SJSA1 (cell line): ENCODE measurements at places on chromosomes 13 and 19. TPM values are rescaled to one million over a fixed set of nuclear protein-coding genes. Genes with fewer than 3 reads are reported as not detected.

DNA sequence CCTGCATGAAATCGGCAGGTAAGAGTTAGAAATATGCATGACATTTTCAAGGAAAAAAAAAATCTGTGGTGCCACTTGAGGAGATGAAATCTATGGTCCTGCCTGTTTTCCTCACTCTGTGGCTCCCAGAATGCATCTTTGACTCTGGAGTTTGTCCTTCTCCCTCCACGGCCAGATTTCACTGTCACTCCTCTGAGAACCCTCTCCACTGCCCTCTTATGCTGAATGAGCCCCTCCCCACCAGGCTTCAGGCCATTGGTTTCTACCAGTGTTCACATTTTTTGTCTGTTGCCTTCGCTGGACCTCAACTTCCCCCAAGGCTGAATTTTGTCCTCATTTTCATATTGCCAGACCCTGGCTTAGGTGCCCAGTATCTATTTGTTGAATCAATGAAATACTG is 235.0 kb downstream of the ZIC5 start:
- no peak for DNase-seq

DNA sequence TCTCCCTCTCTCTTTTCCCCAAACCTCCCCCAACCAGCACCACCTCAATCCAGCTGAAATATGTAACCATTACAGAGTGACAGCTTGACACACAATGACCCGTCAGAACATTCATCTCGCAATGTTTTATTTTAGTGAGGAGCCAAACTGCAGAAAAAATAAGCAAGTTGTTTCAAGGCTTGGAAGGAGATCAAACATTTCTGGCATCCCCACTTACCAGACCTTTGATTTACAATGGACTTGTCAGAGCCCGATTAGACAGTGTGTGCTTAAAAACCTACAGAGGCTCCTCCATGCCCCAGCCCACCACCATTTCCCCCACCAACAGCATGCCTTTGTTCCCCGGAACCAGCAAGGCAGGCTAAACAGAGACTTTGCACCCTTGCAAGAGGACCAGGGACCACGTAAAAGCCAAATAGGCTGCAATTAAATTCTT is 382.8 kb upstream of the ZNF507 start:
- DNase-seq, result peak; percentile 57

- DNase-seq, result no peak
Measured at GRCh38 chr19:9009935-9010651, at the start of gene MUC16. TSS of gene MUC16 (minus strand) at chr19:9010409.

- no peak for DNase-seq
Measured at GRCh38 chr13:74966814-74967424, 515.0 kb downstream of the TBC1D4 start.

DNA sequence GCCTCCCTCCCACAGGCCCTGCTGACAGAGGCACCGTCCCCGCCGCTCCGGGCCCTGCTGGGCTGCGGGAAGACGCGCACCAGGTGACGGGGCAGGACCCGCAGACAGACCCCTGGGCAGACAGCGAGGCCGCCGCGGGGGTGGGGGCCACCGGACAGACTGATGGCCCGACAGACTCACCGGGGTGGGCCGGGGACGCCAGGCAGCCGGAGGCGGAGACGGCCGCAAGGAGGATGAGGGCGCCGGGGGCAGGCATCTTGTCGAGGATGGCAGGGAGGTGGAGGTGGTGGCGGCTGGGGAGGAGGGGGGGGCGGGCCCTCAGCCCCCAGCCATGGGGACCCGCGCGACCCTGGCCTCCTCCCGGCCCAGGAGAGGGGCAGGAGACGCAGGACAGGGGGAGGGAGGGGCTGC is 309 bp downstream of the LMTK3 start:
- no peak for DNase-seq

GRCh38 chr13:74367193-74367592 is 233.0 kb upstream of the KLF12 start:
- DNase-seq, result no peak

DNA sequence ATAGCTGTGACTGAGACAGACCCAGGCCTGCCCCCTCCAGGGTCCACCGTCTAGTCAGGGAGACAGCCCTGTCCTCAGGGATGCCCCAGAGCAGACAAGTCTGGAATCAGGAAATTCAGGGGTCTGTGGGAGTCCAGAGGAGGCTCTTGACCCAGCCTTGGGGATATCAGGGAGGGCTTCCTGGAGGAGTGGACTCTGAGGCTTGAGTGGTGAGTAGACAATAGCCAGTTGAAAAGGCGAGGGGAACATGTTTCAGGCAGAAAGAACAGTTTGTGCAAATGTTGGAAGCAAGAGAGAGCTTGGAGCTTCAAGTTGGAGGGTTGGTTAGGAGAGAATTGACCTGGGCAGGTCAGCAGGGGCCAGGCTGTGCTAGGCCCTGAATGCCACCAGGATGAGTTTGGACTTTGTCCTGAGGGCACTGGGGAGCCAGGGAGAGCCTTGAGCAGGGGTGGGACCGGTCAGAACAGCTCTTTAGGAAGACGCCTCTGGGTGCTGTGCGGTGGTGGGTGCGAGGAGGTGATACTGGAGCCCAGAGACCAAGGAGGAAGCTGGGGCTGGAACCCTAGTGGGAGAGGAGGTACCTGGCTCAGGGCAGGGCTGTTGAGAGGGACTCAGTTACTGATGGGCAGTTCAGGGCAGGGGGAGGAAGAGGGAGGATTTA is 2.7 kb downstream of the CCDC9 start:
- no peak for DNase-seq

- DNase-seq, result no peak
Measured at GRCh38 chr13:36674337-36675212, 755 bp downstream of the SERTM1 start.

GRCh38 chr13:50152224-50152623 is 137.0 kb downstream of the KCNRG start:
- DNase-seq, result no peak

DNA sequence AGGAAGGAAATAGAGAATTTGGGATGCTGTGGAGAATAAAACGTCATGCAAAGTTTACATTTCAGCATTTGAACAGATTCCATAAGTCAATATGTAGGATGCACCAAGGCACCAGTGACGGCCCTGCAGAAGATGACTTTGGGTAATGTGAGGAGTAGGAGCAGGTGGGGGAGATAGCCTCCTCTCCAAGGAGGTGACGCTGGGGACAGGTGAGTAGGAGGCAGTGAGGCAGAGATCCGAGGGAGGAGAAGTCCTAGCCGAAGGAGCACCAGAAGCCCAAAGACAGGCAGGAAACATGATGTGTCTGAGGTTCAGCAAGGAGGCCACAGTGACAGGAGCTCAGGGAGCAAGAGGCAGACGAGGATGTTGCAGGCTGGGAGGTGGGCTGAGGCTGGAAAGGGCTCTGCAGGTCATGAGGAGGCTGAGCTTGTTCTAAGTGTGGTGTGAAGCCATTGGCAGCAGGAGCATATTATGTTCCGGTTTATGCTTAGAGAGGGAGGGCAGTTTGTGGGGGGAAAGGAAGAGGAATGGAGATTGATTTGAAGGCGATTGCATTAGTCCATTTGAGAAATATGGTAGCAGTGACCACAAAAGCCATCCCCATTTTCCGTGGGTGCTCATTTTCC is 55.7 kb upstream of the C1QTNF9 start:
- no peak for DNase-seq

- no peak for DNase-seq
Measured at GRCh38 chr13:94030415-94031119, 448.9 kb downstream of the DCT start.

- no peak for DNase-seq
Measured at GRCh38 chr13:93472814-93473296, 246.2 kb downstream of the GPC6 start.

- peak; percentile 97 for DNase-seq
Measured at GRCh38 chr19:10424011-10424637, 3.8 kb downstream of the PDE4A start.

GRCh38 chr13:91318886-91319285 is 28.6 kb upstream of the MIR17HG start:
- no peak for DNase-seq

GRCh38 chr13:27665333-27665732 is 43.6 kb downstream of the POLR1D start:
- no peak for DNase-seq

DNA sequence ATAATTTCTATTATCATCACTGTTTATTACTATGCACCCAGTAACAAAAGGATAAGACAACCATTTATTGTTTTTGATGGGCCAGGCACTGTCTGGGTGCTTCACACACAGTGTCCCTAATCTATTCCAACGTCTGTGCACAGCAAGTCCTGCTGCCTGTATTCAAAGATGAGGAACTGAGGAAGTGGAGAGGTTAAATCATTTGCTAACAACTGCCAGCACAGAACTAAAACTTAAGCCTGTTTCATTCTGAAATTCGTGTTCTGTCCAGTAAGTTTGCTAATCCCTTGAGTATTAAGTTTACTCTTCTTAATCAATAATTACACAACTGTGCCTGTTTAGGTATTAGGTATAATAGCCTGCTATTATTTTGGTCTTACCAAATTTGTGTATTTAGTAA is 41.9 kb downstream of the TEX26 start:
- no peak for DNase-seq

DNA sequence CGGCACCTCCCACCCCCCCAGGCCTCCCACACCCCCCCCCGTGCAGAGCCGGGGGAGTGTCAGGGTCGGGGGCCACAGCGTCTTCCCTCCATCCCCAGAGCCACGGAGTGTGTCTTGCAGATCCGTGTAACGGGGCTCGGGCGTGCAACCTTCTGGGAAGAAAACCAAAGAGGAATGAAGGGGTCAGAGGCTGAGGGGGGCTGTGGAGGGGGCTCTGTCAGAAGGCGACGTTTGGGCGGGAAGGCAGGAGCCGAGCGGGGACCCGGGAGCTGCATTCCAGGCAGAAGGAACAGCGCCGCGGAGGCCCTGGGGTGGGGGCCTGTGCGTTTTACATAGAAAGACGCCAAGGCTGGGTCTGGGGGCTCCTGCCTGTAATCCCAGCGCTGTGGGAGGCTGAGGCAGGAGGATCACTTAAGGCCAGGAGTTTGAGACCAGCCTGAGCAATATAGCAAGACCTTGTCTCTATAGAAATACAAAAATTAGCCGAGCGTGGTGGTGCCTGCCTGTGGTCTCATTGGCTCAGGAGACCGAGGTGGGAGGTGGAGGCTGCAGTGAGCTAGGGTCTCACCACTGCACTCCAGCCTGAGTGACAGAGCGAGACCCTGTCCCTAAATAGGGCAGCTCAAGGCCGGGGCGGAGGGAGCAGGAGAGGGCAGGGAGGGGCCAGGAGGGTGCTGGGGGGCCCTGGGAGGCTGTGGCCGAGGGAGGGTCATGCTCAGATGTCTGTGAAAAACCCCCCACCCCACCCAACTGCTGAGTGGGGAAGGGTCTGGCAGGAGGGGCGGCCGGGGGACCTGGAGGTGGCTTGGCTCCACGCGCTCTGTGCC is 27.8 kb downstream of the ARID3A start:
- DNase-seq, result no peak

DNA sequence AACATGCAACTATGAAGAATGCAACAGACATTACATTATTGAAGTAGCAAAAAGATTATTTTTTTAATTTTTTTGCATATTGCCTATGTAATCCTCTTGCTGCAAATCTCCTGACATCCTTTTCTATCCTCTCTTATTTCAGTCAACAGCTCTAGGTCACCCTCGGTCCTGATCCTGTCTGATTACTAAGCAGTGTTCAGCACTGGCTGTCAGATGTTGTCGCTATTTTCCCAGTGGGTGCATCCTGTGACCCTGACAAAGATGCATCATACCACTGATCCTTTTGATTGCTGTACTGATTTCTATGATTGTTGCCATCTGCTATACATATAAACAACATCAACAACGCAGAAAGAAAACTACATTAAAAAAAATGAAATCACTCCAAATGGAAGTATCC is 443.7 kb upstream of the PRR20A start:
- no peak for DNase-seq

DNA sequence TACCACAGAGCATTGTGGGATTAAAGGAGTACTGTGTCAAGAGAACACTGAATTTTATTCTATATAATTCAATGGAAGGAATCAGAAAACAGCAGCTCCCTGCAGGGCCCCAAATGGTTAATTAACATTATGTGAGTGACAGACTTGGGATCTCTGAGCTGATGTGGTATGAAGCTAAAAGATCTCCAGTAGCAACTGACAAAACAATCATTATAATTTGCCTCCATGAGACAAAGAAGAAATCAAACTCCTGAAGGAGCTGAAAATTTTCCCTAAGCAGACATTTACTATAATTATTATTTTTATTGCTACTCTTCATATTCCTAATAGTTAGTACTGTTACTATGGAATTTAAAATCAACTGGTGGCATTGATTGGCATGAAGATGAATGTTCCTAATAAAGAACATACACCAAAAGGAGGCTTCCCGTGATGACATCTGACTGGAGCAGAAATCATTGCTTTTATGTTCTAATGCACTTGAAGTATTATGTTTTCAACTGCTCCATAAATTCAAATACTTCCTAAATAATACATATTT is 28.8 kb upstream of the RFC3 start:
- DNase-seq, result no peak

GRCh38 chr13:74187564-74187963 is 53.4 kb upstream of the KLF12 start:
- DNase-seq, result no peak

The ONECUT3 gene
- not detected in 2 replicates for total RNA-seq

The ZNF560 gene
- total RNA-seq, result not detected in 2 replicates

The HSH2D gene
- total RNA-seq, result not detected in 2 replicates

The CEACAM4 gene
- not detected in 2 replicates for total RNA-seq

The IL17D gene
- 2.5 and 4.3 TPM in 2 replicates for total RNA-seq

The AKAP11 gene
- 13.9 and 16.5 TPM in 2 replicates for total RNA-seq

The PLPP2 gene
- 7.3 and 18.5 TPM in 2 replicates for total RNA-seq
